ENCODE measurements at places on chromosomes 5 and 9.

- DNase-seq: no peak
Observed at GRCh38 chr9:133683586-133684120, 47.5 kb downstream of the DBH start.

GRCh38 chr9:126516936-126517832 lies 96.5 kb upstream of the LMX1B start:
- peak; percentile 67 for DNase-seq

GRCh38 chr9:72467766-72468738 lies 53.4 kb upstream of the TMC1 start:
- DNase-seq: no peak

DNA sequence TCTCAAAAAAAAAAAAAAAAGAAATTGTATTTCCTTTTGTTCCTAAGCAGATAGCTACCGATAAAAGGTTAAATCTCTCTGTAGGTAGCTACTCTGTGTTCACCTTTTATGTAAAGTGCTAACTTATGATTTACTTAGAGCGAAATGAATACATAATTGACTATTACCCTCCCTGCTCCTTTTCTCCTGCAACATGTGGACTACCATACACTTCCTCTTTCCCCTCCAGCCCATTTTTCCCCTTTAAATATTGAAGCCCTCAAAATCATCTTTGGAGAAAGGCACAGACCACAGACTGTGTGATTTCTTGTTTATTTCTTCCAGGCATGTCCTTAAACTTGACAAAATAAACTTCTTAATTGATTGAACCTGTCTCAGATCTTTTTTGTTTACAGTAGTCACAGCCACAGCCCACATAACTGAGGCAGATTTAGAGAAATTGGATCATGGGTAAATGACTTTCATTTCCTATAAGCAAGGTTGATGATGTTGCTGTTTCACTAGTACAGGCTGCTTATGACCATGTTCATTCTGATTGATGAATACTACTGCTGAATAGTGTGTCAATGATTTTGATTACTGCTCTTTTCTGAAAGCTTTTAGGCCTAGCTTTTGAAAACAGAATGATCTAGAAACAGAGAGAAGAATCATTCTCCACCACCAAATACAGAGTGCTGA lies 59.2 kb downstream of the PHAX start:
- no peak for DNase-seq

DNA sequence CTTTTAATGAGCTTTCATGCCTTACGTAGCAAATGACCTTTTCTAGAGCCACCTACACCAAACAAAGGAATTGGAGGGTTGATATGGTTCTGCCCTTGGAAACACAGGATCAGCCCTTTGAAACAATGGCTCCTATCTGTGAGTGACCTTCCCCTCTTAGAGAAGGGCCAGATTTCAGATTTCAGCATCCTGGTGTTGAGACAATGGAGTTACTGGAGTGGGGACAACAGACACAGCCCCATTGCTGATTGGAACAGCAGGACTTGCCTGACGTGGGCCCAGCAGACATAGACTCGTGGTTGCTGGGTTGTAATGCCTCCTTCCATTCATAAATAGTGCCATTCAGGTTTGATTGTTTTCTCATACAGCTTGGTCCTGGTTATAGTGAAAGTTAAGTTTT lies 96.0 kb downstream of the GALNT10 start:
- DNase-seq: no peak

DNA sequence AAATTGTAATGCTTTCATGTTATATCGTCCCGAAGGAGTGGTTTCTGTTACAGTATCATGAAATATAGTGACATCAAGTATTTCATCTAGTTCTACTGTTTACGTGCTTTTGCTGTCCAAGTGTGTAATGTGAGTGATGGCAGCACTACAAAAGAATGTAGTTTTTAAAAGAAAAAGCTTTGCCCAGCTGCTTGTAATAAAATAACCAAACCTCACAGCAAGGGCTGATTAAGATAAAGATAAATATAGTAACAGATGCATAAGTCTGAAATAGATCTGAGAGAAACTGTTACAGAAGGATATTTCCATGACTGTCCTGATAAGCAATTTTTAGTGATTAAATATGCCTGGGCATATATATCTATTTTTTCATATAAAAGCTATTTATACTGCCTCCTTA lies 106.4 kb downstream of the AUH start:
- DNase-seq: no peak

DNA sequence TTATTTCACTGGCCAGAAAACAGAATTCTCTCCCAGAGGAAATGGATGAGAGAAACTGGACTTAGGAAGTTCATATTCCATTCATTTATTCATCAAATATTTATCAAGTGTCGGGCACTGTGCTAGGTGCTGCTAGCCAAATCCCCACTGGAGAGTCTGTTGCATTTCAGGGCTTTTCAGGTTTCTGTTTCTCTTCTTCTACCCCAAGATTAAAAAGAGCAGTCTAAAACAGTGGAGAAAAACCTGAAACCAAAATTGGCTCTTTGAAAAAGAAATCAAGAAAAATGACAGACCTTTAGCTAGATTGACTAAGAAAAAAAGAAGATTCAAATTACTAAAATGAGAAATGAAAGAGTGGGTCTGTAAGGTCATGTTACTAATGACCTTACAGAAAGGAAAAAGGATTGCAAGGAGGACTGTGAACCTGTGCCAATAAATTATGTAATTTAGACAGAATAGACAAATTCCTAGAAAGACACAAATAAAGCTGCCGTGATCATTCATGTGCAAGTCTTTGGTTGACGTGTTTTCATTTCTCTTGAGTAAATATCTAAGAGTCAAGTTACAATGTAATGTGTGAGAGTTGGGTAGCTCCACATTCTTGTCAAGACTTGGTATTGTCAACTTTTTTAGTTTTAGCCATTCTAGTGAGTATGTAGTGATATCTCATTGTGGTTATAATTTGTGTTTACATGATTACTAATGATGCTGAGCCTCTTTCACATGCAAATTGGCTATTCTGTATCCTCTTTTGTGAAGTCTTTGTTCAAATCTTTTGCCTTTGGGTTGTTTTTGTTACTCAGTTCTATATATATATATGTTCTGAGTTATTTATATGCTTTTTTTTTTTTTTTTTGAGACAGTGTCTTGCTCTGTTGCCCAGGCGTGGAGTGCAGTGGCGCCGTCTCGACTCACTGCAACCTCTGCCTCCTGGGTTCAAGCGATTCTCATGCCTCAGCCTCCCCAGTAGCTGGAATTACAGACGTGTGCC lies 23.7 kb downstream of the SNX30 start:
- no peak for DNase-seq

DNA sequence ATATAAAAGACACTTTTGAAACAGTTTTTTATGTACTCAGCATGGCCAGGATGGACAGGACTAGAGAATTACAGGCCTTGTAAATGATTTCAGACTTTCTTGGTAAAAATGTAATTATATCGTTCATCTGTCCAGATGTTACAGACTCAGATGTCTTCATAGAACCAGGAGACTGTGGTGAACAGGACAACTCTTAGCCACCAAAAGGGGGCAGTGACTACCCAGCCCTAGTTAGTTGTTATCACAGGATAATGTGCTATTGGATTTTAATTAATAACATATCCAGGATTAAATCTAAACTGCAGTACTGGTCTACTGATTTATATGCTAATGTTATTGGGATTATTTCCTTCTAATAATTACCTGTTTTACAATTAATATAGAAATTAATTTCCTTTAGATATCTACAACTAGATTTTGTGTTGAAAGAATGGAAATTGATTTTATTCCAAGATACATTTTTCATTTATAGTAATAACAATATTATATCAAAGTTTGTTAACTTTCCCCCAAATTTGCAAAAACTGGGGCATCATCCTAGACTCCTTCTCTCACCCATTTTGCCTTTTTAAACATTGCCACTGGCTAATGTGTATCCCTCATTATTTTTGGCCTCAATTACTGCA lies 99.4 kb downstream of the MTREX start:
- peak; percentile 33 for DNase-seq

DNA sequence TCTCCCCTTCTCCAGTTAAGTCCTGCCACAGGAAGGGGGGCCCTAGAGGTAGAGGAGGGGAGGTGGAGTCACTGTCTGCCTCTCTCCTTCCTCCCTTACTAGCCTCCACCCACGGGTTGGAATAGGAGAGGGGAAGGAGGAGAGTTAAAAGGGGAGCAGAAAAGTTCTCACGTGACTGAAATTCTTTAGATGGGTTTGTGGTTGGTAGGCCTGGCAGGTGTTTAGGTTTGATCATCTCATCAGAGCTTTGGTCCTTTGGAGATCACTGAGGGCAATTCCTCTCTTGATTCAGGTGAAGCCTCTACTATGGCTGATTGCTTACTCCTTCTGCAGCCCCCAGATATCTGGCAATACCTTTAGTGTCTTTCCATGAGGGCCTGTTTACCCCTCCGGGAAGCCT lies 24.9 kb upstream of the C5orf63 start:
- DNase-seq: no peak

GRCh38 chr5:72956324-72957140 lies 691 bp downstream of the FCHO2 start:
- DNase-seq: peak; percentile 73

DNA sequence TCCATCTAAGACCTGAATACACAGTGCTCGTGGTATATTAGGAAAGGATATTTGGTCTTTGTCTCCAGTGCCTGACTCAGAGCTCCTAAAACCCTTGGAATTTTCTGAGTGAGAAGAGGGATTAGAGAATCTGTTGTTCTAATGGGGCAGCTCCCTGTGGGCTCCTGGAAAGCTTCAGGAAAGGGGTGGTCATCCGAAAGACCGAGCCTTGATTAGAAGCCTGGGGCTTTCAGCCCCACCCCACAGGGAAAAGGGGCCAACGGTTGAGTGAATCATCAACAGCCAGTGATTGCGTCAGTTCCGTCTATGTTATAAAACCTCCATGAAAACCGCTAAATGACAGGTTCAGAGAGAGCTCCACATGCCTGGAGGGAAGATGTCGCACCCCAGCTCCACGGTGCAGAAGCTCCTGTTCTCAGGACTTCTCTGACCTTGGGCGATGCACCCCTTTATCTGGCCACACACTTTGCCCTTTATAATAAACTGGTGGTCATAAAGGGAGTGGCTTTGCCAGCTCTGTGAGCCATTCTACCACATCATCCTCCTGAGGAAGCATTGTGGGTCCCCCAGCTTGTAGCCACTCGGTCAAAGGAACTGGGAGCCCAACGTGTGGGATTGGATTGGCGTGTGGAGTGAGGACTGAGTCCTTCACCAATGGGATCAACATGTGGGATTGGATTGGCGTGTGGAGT lies 71.0 kb upstream of the ICE1 start:
- DNase-seq: no peak

- no peak for DNase-seq
Observed at GRCh38 chr5:177043958-177044357, 21.5 kb downstream of the ZNF346 start.

GRCh38 chr5:138708791-138709190 lies 44.4 kb upstream of the CTNNA1 start:
- no peak for DNase-seq

- no peak for DNase-seq
Observed at GRCh38 chr5:42858687-42859086, 47.0 kb upstream of the SELENOP start.

GRCh38 chr9:111149018-111149759 lies 110.9 kb upstream of the LPAR1 start:
- no peak for DNase-seq

DNA sequence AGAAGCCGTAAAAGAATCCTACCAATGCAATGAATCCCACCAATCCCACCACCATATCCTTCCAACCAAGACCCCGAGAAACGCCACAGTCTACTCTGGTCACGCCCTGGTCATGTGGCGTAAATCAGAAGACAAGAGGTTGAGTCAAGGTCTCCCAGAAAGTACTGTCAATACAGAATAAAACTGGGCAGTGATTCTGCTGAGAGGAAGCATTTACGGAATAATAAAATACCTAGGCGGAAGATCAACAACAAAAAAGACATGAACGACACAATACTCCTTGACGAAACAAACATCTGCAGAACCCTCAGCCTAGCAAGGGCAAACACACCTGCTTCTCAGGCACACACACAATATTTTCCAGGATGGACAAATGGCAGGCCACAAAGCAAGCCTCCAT lies 62.8 kb downstream of the GOLM1 start:
- DNase-seq: no peak

- no peak for DNase-seq
Observed at GRCh38 chr9:107750741-107751566, 261.4 kb upstream of the KLF4 start.

DNA sequence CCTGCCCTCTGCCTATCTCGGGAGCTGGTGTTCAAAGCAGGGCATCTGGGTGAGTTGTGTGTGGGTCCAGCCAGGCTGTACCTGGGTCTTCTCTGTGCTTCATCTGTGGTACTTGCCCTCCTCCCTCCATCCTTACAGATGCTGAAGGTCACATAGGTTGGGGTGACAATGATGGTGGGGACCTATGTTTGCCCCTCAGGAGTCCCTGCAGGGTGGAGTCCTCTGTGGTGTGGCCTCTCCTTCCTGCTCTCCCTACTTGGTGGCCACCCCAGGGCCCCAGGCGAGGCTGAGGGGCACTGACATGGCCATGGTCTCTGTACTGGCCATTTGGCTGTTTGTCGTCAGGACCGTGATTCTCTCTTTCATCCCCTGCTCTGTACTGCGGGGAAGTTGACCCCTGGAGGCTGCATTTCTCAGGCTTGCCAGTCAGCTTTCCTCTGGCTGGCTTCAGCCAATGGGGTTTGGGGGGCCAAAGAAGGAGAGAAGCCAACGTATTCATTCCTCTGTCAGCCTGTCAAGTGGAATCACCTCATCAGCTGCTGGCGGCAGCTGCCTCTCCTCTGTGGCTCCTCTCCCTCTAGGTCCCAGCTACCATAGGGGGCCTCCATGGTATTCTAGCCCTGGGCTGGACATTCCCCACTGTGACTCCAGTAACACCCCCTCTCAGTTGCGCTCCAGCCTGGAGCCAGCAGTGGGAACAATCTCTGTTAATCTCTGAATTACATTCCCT lies 4.6 kb downstream of the DCANP1 start:
- DNase-seq: no peak

GRCh38 chr5:6166698-6167394 lies 211.5 kb downstream of the MED10 start:
- DNase-seq: no peak

DNA sequence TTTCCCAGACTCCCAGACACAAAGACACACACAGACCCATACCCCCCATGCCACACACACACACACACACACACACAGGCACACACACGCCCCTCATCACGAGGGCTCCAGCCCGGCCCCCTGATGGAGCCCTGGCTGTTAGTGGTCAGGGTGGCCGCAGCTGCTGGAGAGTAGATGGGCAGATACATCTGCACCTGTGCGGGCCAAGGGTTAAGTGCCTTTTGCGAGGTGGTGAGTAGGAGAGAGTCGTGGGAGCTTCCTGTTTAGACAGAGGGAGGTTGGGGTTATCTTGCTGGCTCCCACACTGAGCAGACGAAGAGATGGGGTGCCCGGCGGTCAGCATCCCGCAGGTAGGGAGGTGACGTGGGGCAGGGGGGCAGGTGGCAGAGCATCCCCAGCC lies 8.2 kb downstream of the PRRX2 start:
- no peak for DNase-seq
